ENCODE measurements at places on chromosomes 6 and 20.

DNA sequence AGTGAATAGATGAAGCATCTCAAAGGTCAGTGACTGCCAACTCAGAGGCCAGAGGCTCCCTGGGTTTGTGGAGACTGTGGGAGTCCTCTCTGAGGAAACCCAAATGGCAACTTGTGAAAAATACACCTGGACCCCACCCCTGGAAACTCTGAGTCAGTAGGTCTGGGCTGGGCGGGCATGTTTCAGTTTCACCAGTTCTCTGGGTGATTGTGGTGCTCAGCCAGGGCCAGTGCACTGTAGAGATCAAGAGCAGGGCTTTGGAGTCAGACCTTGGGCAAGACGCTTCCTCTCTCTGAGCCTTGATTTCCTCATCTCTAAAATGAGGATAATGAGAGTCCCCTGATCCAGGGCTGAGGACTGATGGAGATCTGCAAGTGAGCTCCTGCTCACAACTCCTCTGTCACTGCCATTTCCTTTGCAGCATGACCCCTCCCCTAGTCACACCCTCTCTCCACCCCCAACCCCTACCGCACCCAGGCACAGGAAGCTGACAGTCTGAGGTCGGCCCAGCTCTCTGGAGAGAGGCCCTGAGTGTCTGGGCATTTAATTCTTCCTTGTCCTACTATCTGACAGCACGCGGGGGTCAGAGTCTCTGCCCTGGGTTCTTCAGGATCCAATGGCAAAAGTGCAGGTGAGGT is 5.1 kb downstream of the DEF6 start:
- peak; percentile 79 for DNase-seq

DNA sequence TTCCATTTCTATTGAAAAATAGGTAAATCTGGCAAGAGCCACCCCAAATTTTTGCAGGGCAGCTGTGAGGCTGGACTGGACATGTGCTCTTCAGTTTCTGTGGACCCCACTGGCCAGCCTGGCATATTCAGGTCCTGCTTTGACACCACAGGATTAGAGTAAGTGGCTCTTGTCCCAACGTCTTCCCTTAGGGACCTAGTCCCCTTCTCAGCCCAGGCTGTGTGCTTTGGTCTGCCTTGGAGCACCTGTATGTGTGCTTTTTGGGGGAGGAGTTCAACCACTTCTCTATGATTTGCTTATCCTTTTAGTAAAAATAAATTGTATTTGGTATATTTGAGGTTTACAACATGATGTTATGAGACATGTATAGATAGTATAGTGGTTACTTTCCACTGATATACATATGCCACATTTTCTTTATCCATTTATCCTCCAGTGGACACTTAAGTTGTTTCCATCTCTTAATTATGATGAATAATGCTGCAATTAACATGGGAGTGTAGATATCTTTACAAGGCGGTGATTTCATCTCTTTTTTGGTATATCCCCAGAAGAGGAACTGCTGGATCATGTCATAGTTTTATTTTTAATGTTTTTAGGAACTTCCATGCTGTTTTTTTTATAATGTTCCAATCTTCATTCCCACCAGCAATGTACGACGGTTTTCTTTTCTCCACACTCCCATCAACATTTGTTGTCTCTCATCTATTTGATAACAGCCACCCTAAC is 167.8 kb upstream of the UST start:
- peak; percentile 46 for DNase-seq

- DNase-seq = no peak
Measured at GRCh38 chr6:131013495-131013894, 49.5 kb downstream of the EPB41L2 start.

GRCh38 chr6:27332692-27333641 is 20.9 kb upstream of the POM121L2 start:
- peak; percentile 4 for DNase-seq

GRCh38 chr6:132445201-132445951 is 44.1 kb upstream of the MOXD1 start:
- DNase-seq = no peak

DNA sequence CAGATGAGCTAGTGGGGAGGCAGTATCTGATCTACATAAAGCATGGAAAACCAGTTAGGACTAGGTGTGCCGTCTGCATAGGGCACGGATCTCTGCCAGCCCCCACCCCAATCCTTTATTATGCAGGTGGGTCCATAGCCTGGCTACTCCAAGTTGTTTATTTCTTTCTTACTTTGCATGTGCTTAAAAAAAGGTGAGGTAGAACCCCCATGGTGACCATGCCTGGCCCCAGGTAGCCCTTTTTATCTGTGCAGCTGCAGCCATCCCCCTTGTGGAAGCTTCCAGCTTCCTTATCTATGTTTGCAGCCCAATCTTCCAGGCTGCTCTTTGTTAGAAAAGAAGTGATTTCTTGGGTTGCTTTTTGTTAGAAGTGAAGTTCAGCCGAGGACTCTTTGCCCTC is 9.0 kb upstream of the TREM2 start:
- DNase-seq = no peak

DNA sequence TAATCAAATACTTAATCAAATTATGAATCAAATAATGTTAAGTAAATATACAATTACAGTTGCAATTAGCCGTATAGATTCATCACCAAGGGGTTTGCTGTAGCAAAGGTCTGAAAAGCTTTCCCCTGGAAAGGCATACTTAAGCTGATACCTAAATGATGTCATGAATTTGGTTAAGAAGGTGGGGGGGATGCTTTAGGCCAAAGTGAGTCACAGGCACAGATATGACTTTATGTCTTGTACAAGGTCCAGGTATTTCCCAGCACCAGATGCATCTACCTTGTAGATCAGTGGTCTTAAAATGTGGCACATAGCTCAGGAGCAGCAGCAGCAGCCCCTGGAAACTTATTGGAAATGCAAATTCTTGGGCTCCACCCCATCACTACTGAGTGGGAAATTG is 557.3 kb upstream of the CDH4 start:
- DNase-seq = no peak

DNA sequence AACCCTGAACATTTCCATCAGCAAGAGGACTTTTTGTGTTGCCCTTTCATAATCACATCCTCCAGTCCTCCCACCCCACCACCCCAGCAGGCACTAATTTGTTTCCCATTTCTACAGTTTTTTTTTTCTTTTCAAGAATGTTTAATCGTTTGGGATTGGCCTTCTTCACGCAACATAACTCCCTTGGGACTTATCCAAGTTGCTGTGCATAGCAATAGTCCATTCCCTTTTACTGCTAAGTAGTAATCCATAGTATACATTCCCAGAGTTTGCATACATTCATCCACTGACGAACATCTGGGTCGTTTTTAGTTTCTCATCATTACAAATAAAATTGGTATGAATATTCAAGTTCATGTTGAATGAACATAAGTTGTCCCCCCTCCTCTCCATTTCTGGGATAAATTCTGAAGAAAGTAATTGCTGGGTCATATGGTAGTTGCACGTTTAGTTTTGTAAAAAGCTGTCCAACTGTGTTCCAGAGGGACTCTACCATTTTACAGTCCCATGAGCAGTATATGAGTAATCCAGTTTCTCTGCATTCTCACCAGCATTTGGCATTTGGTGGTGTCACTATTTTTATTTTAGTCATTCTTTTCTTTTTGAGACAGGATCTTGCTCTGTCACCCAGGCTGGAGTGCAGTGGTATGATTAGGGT is 90.8 kb downstream of the DOK5 start:
- DNase-seq = no peak

GRCh38 chr6:144845186-144845585 is 560.1 kb downstream of the UTRN start:
- no peak for DNase-seq

GRCh38 chr6:13260831-13261230 is 67.5 kb downstream of the TBC1D7 start:
- no peak for DNase-seq

DNA sequence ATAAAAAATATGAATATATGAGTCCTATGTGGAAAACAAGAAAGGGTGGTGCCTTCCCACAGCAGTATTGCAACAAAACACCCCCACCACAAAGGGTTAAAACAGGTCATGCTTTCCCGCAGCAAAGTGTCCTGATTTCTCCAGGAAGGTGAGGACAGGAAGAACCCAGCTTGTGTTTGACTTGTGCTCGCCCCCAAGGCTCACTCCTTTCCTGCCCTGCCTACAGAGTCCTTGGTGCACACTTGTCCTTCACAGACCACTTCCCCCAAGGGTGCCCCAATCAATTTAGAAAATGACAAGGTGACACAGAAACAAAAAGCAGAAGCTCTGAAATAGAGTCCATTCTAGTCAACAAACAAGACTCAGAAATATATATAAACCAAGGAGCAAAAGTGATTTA is 237.4 kb downstream of the PTPRK start:
- DNase-seq = no peak

DNA sequence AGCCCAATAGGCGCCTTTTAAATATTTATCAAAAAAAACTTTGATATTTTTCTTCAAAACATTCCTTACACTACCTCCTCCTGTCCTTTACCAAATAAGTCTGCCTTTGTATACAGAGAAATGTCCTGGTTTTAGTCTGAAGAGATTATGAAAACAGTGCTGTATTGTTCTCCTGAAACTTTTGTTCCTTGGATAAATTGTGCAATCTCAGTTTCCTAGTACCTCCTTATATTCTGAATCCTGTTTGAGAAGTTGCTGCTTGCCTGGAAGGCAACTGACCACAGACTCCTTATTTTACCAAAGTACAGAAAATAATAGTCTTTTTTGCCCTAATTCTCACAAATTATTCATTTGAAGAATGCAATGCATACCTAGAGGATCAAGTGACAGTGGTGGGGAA is 349.5 kb downstream of the EPHA7 start:
- DNase-seq = no peak
